ENCODE measurements at places on chromosomes 4 and X. TPM values are rescaled to one million over a fixed set of nuclear protein-coding genes. Genes with fewer than 3 reads are reported as not detected.
A peak's percentile ranks its signal among the peaks of the same experiment; 100 is the strongest.

- no peak overlapping the region for H3K27ac ChIP-seq
- no peak for DNase-seq
- no peaks in the 10 kb centered on the region for H3K4me1 ChIP-seq
Measured at GRCh38 chr4:1492142-1492457, 85.9 kb upstream of the NKX1-1 start.

DNA sequence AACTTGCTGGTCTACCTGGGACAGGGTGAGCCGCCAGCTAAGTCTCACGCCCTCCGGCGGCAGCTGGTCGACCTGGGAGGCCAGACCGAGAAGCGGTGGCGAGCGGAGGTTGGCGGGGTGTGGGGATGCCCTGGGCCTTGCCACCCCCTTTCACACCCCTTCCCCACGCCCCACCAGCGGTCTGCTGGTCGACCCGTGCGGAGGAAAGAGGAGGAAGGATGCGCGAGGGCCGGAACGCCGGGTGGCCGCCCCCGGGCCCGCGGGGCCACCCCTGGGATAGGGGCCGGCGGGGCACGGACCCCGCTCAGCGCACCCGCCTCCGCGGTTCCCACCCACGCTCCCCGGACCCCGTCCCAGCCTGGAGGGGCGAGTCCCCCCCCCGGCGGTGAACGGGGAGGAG is 28.3 kb upstream of the DCAF12L1 start:
- H3K4me1 ChIP-seq, result no peaks in the 10 kb centered on the region
- DNase-seq, result peak; percentile 60
- no peak overlapping the region for H3K4me3 ChIP-seq

DNA sequence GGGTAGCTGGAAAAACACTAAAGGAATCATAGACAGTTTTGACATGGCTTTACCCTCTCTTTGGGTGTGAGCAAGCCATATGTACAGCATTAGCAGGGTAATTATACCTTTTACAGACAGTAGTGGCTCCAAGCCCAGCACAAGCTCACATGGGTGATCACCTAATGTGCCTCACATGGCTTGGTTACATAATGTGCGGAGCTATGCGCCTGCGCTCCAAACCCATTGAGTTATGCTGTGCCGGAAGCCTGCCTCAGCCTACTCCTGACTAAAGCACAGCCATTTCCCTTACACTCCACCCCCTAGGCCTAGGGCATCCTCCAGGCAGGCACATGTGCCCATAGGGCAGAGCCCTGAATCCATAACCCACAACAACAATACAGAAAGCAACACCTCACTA is 6.5 kb upstream of the TSPAN5 start:
- no peaks in the 10 kb centered on the region for H3K36me3 ChIP-seq
- peaks cover 7% of the 10 kb centered on the region for H3K4me1 ChIP-seq
- no peaks in the 10 kb centered on the region for H3K27me3 ChIP-seq
- H3K27ac ChIP-seq, result peak overlapping the region; percentile 79

DNA sequence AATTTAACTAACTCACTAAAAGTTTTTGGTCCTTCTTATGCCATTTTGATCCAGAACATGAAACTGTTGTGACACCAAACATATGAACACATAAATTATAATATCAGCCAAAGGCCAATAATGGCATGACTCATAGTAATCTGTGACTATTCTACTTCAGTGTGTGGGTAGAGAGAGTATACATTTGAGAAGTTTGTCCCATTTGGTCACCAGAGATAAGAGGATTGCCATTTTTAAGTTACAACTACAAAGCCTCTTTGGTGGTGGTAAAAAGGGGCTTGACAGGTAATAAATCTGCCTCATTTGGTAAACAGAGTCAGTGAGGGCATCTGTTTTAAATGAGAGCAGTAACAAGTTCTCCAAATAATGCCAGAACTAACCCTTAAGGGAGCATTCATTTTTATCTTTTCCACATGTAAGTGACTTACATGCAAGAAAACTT is 117.9 kb downstream of the TBC1D19 start:
- no peak for DNase-seq
- H3K27me3 ChIP-seq, result no peaks in the 10 kb centered on the region
- no peaks in the 10 kb centered on the region for H3K4me1 ChIP-seq

GRCh38 chr4:1052231-1052671 is 40.8 kb downstream of the FGFRL1 start:
- H3K27me3 ChIP-seq, result peaks cover 11% of the 10 kb centered on the region
- H3K36me3 ChIP-seq, result no peaks in the 10 kb centered on the region
- H3K4me1 ChIP-seq, result peaks cover 10% of the 10 kb centered on the region
- DNase-seq, result peak; percentile 63

DNA sequence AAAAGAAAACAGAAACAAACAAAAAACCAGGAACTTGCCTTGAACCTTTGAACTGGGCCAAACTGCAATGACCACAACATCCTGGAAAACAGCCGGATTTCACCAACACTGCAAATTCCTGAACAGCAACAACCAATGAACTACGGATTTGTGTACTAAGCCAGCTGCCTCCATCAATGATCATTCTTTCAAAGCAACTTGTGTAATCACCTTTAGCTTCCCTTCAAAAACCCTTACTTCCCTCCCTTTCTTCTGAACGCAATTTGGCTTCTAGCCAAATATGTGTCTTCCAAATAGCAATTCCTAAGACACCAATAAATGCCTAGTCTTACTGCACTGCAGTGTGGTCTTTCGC is 98.5 kb upstream of the FAM47C start:
- H3K4me1 ChIP-seq, result no peaks in the 10 kb centered on the region
- no peak for DNase-seq
- H3K4me3 ChIP-seq, result no peak overlapping the region
- no peaks in the 10 kb centered on the region for H3K36me3 ChIP-seq
- H3K27me3 ChIP-seq, result no peaks in the 10 kb centered on the region

DNA sequence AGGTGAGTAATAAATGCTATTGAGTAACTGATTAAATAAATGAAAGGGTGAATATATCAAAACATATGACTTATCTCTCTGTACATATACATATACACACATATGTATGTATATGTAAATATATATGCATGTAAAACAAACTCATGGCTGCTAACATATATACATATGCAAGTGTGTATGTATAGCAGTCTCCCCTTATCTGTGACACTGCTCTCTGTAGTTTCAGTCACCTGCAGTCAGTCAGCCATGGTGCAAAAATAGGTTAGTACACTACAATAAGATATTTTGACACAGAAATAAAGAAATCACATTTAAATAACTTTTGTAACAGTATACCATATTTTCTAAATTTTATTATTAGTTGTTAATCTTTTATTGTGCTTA is 467.4 kb downstream of the EPHA5 start:
- no peak for DNase-seq
- H3K4me3 ChIP-seq, result no peak overlapping the region
- H3K36me3 ChIP-seq, result no peaks in the 10 kb centered on the region
- H3K27ac ChIP-seq, result no peak overlapping the region
- H3K27me3 ChIP-seq, result no peaks in the 10 kb centered on the region
- H3K4me1 ChIP-seq, result no peaks in the 10 kb centered on the region

GRCh38 chr4:6097581-6097980 is 79.3 kb upstream of the C4orf50 start:
- H3K27me3 ChIP-seq, result no peaks in the 10 kb centered on the region
- no peaks in the 10 kb centered on the region for H3K4me1 ChIP-seq
- no peaks in the 10 kb centered on the region for H3K36me3 ChIP-seq
- H3K27ac ChIP-seq, result no peak overlapping the region
- no peak overlapping the region for H3K4me3 ChIP-seq

- H3K4me1 ChIP-seq, result no peaks in the 10 kb centered on the region
- H3K27me3 ChIP-seq, result no peaks in the 10 kb centered on the region
- DNase-seq, result no peak
- no peak overlapping the region for H3K4me3 ChIP-seq
Measured at GRCh38 chr4:115780835-115781234, 667.4 kb upstream of the NDST4 start.

- DNase-seq, result peak; percentile 81
- no peak within 1 kb of the TSS for H3K4me3 ChIP-seq
- H3K27me3 ChIP-seq, result no peaks in the 10 kb centered on the region
- H3K4me1 ChIP-seq, result no peaks in the 10 kb centered on the region
Measured at GRCh38 chr4:174828845-174829701, at the start of gene GLRA3. Gene GLRA3, minus strand, starts transcription at chr4:174829247. Its CDS starts 436 bp downstream, at chr4:174828811.

The CT45A5 gene
- total RNA-seq, result not detected

Measured in spleen (tissue), 13 donors.